Bone marrow (tissue), 2 donors: ENCODE measurements at places on chromosomes 11 and 22.

GRCh38 chr11:58629857-58630256 is 7.4 kb downstream of the CNTF start:
- DNase-seq = no peak

GRCh38 chr11:114027926-114028325 is 31.6 kb upstream of the ZBTB16 start:
- DNase-seq = no peak

DNA sequence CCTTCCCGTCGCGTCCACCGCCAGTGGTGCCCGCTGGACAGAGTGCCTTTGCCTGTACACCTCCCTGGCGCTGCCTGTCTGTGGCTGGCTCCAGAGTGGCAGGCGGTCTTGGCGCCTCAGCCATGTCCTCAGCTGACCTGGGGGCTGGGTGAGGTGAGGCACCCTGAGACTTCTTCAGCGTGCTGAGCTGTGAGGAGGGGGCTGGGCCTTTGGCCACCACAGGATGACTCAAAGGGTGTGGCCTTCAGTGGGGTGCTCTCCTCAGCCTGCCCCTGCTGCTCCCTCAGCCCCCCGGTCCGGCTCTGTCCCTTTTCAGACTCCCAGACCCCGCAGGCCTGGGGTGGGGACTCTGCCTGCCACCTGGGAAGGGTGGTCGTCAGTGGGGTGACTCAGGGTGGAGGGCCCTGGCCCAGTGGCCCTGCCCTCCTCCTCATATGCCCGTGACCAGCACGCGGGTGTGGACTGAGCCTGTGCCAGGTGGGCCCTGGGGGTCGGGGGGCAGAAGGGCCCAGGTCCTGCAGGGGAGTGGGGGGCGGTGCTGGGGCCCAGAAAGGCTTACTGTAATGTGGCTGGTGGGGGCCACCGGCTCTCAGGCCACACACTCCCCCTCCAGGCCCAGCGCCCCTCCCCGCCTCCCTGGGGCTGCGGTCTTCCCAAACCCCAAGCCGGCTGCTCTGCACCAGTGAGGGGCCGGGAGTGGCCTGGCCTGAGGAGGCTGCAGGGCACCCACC is 15.9 kb downstream of the CRELD2 start:
- peak; percentile 11 for DNase-seq

GRCh38 chr22:47162865-47163264 is 400.4 kb downstream of the TBC1D22A start:
- DNase-seq = no peak

DNA sequence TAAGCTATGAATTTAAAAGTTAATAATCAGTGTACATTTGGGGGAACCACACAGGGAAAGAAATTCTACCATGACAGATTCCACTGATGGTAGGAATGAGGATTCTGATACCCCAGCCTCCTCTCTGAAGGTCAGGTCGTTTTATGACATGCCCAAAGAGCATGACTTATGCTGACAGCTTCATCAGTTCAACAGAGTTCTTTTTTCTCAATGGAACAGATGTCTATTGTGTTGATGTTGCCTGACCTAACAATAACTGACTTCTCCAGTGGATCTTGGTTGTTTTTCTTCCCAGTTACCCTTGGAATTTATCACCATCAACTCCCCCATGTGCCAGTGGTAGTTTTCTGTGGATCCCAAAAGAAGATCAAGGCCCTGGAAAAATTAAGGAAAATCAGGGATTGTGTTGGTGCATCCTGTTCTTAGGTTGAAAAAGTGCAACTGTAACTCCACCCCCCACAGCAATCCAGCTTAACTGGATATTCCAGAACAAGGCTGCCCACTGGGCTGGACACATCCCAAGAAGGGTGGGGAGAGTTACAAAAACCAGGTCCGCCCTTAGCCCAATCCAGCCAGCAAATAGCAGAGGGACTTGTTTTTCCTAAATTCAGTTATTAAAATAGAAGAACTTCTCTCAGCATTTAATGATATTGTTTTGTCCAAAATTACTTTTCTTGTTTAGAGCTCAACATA is 31.5 kb upstream of the CAT start:
- DNase-seq = no peak

DNA sequence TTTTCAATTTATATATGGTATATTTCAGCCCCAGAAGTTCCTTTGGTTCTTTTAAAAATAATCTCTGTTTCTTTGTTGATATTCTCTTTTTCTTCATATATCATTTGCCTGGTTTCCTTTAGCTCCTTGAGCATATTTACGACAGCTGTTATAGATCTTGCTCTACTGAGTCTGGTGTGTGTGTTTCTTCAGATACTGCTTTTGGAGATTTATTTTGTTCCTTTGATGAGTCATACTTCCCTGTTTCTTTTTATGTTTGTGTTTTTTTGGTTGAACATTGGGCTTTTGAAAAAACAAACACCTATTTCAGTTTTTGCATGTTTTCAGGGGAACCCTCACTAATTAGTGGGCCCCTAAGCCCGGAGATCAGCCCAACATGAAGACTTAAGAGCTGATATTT is 23.3 kb downstream of the GLB1L2 start:
- no peak for DNase-seq

- no peak for DNase-seq
Observed at GRCh38 chr11:11843211-11843621, 1.4 kb downstream of the USP47 start.

DNA sequence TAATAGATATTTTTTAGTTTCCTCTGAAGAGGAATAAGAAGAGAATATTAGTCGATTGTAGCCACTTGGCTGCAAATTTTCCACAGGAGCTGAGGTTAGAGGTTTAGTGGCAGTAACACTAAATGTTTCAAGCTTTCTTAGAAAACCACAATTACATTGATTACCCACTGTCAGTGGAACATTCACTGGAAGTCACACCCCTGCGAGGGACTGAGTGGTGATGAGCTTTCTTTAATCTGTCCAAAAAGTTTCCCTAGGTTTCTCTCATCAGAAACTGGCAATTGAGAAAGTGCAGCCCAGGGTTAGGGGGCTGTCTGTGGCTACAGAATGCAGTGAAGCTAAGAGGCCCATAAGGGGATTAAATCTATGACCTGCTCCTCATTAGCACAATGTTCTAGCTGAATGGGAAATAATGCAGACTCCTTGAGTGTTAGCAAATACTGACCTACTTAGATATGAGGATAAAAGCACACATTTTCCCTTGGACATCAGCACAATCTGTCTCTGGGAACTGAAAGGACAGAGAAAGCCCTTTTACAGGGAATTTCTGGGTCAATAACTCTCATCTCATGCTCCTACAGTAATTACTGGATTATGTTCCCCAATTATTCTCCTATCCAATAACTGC is 189.5 kb downstream of the FAM76B start:
- no peak for DNase-seq

DNA sequence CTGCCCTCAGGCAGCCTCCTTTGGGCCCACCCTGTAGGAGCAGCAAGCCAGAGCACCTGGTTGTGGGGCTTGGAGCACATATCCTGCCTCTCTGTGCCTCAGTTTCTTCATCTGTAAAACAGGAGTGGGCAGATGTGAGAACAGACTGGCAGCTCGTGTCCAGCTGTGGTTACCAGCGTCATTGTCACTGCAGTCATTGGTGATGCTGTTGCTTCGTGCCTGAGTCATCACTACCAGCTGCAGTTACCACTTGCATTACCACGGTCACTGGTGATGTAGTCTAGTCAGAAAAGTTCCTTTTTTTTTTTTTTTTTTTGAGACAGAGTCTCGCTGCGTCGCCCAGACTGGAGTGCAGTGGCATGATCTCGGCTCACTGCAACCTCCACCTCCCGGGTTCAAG is 20.4 kb downstream of the RSPH14 start:
- DNase-seq = no peak

DNA sequence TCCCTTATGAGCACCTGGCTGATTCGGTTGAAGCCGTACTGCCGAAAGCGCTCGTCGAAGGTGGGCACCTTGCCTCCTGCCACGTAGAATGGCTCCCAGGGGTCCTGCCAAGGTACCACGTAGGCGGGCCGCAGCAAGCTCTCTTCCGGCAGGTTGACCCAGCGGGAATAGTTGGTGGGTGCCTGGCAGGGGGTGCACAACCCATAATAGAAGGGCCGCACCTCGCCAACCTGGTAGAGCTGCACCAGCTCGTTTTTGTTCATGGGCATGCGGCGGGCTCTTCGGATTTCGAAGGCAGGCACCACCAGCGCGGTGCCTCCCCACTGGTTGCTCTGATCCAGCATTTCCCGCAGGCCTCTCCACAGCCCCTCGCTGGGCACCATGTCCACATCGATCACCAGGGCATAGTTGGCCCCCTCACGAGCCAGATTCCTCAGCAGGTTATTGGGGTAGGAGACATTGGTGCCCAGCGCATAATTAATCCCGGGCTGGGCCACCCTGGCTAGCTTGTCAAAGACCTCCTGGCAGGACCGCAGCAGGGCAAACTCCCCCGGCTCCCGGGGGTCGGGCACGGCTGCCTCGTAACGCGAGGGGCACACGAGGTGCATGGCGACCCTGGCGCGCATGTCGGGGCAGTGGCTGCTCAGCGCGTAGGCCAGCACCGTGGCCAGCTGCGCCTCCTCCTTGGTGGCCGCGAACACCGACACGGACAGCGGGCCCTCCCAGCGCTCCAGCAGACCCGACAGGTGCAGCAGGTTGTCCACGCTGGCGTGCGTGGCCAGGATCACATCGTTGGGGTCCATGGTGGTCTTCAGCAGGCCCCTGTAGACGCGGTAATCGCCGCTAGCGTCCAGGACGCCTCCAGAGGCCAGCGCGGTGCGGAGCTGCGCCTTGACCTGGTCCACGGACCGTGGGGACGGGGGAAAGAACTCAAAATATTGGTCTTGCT is 679 bp downstream of the B4GAT1 start:
- no peak for DNase-seq

DNA sequence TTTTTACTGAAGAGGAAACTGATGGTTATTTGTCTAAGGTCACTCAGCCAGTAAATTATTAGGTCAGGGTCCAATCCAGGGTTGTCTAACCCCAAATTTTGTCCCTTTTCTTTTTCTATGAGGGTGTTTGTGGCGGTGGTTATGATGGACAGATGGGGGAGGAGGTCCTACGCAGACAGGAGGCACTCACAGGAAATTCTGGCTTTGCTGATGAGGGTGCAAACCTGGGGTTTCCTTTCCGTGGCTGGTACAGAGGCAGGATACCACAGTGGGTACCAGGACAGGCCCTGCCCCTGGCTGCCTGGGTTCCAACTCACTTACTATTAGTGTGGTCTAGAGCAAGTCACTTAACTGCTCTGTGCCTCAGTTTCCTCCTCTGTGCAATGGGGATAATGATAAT is 91.0 kb downstream of the RRM1 start:
- DNase-seq = no peak

- no peak for DNase-seq
Observed at GRCh38 chr22:28716686-28717085, 24.9 kb downstream of the CHEK2 start.

DNA sequence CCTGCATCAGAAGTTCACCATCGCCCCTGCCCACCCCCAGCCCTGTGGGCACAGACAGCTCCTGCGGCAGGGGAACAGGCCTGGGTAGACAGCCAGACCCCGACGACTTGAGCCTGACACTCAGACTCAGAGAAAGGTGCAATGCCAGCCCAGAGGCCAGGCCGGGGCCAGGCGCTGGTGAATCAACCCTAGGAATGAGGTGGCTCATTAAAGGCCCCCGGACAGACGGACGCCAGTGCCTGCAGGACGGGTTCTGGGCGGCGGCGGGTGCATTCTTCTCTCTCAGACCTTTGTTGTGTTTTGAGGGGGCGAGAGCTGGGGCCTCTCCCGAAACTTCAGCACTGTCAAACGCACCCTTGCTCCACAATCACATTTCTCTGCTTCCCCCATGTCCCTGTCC is 5.6 kb downstream of the OVOL1 start:
- DNase-seq = no peak

DNA sequence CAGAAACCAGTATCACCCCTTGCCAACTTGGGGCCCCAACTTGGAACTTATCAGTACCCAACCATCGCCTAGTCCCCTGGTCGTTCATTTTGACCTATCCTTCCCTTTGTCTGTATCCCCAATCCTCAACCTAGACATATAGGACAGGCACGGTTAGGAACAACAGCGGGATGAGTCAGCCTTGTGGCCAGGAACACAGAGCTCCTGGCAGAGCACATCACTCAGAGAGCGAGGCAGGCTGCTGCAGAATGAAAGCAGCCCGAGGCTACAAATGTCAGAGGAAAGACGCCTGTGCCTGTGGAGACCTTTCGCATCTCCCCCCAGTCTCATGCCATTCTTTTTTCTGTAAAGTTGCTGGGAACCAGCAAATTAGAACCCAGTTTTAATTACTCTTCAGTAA is 14.6 kb downstream of the DKK3 start:
- no peak for DNase-seq

- DNase-seq = peak; percentile 63
Observed at GRCh38 chr11:6377902-6378639, 12.2 kb upstream of the SMPD1 start.

DNA sequence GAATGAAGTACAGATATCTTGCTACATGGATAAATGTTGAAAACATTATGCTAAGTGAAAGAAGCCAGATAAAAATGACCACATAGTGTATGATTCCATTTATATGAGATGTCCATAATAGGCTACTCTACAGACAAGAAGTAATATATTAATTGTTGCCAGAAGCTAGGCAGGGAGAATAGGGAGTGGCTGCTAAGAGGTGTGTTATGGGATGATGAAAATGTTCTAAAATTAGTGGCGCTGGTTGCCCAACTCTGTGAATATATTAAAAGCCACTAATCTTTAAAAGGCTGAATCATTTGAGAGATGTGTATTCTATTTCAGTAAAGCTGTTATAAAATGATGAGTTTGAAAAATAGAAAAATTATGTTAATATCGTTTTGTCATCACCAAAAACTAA is 144.4 kb downstream of the NCAM1 start:
- DNase-seq = no peak

- no peak for DNase-seq
Observed at GRCh38 chr11:121536126-121536525, 83.4 kb upstream of the SORL1-AS1 start.

- DNase-seq = no peak
Observed at GRCh38 chr11:70033711-70034070, 44.4 kb upstream of the ANO1 start.

DNA sequence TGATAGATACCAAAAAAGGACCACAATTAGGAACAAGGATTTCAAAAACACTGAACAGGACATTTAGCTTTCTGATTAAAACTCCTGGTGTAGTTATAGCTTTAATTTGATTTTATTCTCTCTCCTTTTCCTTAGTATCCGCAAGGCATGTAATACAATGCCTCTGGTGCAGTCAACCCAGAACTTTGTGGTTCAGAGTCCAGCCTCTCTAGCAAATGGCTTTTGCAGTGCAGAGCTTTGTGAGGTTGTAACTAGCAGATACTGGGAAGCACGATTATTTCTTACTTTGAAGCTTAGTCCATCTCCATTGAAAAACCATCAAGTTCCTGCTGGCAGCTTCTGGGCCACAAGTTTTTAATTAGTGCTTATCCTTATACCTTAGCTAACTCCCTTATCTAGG is 79.8 kb downstream of the GRIA4 start:
- no peak for DNase-seq
